ENCODE measurements at places on chromosomes 12 and 14. TPM values are rescaled to one million over a fixed set of nuclear protein-coding genes. Genes with fewer than 3 reads are reported as not detected.
A peak's percentile ranks its signal among the peaks of the same experiment; 100 is the strongest.

- DNase-seq, result no peak
Observed at GRCh38 chr12:113875691-113876090, 90.4 kb downstream of the RBM19 start.

GRCh38 chr14:92528486-92529100, 15.0 kb downstream of the RIN3 start:
- no peak for DNase-seq

GRCh38 chr14:92323916-92324818, 1.2 kb downstream of the SLC24A4 start:
- no peak for DNase-seq

The HOXC12 gene
- not detected for total RNA-seq

GRCh38 chr14:28468191-28469151, 298.1 kb upstream of the FOXG1 start:
- DNase-seq, result no peak

- no peak for DNase-seq
Observed at GRCh38 chr14:23729720-23730387, 93.7 kb downstream of the DHRS2 start.

GRCh38 chr12:89195470-89195869, 156.8 kb downstream of the DUSP6 start:
- DNase-seq, result no peak

DNA sequence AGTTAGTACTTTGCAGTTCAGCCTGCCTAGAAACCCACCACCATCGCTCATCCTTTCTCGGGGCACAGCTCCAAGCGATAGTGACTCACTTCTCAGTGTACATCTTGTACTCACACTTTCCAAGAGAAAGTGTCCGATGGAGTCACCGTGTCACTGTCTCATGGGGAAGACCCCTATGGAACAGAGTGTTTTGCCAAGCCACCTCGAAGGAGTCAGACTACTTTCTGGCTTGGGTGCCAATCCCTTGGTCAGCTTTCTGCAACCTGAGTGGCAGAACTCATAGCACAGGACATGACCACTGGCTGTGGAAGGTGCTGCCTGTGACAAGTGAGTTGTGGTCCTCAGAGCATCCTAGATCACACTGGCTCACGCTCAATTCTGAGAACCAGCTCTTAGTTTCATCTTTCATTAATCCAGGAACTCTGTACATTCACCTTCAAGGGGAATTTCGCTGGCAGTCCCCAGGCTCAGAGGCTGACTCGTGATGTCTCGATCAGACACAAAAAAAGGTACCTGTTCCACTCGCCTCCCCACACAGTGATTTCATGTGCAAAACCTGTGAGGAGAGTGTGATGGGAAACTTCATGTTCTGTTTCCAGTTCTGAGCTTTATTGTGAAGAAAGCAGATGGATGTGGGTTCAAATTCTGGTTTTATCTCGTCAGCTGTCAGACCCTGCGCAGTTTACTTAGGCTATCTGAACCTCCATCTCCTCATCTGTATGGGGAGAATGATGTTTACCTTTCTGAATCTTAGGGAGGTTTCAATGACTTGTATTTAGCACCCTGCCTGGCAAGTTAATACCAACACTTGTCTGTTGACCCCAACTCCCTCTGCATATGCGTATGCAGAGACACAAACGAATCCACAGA, 127.3 kb upstream of the CCND2 start:
- no peak for DNase-seq

The RPS26 gene
- total RNA-seq, result 101 TPM

The KCNH5 gene
- not detected for total RNA-seq

- DNase-seq, result no peak
Observed at GRCh38 chr12:118151755-118152154, 15.8 kb downstream of the PEBP1 start.

GRCh38 chr12:53205747-53206419, 1.2 kb downstream of the ITGB7 start:
- no peak for DNase-seq

The CLEC1B gene
- not detected for total RNA-seq

The KRT5 gene
- total RNA-seq, result 0.66 TPM

DNA sequence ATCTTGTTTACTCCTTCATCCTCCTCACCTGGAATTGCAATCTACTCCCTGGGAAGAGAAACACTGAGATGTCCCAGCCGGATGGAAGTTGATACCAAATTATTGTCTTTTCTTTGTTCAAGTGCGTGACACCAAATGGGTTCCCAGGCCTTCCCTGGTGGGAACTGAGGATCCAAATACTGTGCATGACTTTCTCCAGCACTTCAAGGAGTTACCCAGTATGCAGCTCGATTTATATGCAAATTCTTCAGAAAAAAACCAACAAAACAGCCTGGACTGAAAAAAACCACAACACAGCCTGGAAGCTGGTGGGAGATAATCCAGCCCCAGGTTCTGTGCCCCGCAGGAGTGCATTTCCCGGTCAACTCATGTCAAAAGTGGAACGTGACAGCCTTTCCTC, 310.6 kb downstream of the GLT1D1 start:
- DNase-seq, result no peak

The HNRNPA1 gene
- total RNA-seq, result 569 TPM

DNA sequence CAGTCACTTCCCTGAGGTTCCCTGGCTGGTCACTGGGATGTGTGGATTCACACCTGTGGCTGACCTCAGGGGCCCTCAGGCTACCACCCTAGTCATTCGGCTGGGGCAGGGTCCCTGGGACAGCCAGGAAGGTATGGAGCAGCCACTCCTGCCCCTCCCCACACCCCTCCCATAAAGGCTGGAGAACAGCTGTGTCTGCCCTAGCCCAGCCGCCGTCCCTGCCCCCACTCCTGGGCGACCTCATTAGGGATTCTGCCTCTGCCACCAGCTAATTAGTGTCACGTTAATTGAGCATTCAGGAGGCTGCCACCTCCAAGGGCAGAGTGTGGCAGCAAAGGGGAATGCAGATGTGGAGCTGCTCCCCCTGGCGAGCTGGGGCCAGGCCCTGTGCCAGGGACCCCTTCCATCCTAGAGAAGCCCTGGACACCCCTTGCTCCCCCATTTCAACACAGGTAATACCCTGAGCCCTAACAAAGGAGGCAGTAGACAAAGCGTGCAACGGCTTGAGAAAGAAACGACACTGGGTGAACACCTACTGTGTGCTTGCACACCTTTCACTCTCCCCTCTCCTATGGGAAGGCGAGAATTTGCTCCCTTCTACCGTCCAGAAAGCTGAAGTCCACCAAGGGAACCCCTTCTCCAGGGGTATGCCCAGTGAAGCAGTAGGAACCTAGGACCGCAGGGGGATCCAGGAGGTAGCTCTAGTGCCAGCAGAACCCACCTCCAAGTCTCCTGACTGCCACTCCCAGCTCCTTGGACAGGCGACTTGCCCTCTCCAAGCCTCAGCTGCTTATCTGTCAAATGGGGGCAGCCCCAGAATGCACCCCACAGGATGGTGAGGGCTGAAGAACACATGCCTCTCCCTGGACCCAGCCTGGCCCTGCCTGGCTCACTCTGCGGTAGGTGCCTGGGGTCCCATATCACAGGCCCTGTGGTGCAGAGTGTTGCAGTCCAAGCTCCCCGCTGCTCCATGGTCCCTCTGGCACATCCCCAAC, 45.1 kb downstream of the FAM222A start:
- DNase-seq, result no peak

DNA sequence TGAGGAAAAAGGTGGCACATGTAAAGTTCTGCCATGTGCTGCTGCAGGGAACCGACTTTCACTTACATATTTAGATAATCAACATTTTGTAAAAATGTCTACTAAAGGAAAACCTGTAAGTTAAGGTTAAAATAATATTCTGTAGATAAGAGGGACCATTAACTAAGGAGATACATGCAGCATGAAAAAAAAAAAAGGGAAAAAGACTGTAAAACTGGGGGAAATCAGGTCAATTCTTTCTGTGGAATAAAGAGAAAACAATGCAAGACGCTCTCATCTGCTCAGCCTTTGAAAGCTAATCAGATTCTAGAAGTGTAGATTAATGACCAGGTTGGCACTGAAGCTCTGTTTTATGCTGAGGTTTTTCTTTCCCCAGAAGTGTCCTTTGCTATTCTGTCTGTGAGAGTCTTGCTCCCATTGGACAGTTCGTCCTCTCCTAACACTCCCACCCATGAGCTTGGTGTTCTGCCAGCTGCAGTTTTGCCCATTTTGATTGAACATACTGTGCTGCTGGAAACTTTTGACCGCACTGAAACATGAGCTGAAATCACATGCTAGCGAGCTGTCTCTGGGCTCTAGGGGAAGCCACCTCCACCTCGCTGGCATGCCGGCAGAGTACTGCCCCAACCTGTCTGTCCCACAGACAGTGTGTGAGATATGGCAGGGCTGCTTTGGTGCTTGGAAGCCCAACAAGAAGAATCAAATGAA, 39.7 kb downstream of the PPTC7 start:
- DNase-seq, result peak; percentile 37

The TTC7B gene
- 36.9 TPM for total RNA-seq

DNA sequence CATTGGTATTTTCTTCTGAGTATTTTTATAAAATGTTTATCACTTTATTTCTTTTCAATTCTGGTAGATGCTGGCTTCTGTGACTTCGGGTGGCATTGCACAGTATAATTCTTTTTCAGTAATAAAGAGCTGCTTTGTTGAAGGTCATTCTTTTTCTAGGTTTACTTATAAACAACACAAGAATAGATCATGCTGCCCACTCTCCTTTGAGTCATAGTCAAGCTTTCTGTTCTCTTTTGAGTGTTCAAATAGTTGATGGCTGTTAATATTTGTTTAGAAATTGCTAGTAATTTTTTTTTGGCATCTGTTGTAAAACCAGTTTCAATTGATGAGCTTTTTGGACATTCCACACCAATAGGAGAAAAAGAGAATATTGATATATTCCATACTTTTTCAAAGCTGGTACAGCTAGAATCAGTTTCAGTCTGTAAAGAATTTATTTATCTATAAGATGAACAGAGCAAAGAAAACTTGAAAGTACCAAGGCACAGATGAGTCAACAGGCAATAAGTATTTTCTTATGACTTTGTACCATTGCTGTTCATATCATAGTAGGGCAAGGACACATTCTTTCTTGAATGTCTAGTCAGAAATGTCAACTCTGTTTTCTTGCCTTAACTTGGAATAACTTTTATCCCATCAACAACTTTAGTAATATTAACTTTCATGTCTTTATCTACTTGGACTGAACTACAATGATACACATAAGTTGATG, 513.0 kb upstream of the SEL1L start:
- DNase-seq, result no peak

The EML5 gene
- under 0.01 TPM for total RNA-seq

DNA sequence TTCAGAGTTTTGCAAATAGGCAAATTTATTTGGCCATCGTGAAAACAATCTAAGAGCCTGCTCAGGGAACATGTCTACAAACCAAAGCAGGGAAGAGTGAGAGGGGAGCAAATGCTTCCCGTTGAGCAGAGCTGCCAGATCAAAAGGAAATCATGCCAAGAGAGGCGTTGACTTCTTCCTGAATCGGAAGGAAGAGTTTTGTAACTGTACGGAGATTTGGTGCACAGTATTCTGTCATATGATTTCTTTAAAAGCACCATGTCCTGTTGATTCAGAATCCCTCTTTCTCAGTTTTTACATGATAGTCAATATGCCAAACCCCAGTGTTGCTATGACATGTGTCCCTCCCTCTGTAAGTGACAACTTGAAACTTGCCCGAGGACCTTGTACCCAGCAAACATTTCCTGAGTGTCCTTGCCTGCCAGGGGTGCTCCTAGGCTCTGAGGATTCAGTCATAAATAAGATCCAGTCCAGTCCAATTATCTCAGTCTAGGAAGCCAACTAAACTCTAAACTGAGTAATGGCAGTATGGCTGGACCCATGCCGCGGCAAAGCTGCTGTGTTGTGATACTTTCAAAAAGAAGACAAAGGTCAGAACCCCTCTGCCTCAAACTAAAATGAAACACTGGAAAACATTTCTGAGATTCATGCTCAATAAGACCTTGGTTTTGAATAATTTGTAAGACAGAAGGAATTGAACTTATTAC, 300.1 kb upstream of the FKBP4 start:
- no peak for DNase-seq

DNA sequence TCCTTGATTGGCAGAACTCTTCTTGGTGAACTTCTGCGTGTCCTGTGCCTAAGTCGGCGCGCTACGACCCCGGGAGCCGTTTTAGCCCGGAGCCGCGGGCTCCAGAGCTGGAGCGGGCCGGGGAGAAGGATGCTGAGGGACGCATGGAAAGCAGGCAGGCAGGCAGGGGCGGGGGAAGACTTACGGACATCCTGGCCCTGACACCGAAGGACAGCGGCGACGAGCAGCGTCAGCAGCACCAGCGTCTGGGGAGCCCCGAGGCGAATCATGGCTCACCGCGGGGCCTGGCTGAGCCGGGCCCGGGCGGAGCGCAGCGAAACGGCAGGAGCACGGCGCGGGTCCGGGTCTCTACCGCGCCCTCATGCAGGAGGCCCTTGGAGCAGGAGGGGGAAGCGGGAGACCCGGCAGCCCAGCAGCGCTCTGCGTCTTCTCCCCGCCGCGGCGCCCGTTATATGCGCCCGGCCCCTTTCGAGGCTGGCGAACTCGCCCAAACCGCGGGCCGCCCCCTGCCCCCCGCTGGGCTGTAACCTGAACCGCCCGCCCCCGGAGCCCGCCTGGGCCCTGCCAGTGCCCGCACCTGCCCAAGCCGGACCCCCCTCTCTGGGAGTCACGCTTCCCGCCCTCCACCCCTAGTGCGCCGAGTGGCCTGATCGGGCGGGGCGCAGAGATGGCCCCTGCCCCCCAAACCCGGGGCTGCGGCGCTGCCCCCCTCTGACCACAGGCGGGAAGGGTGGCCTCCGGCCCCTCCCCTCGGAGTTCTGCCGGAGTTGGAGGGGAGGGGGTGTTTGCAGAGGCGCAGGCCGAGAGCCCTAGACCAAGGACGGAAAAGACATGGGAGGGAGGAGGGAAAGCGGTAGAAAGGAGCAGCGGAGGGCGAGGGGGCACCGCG, at the start of gene COL2A1:
COL2A1 (minus strand) TSS at position 424 of the 889 bp plus-strand sequence; CDS start at position 269, 155 bp downstream.
- DNase-seq, result no peak

DNA sequence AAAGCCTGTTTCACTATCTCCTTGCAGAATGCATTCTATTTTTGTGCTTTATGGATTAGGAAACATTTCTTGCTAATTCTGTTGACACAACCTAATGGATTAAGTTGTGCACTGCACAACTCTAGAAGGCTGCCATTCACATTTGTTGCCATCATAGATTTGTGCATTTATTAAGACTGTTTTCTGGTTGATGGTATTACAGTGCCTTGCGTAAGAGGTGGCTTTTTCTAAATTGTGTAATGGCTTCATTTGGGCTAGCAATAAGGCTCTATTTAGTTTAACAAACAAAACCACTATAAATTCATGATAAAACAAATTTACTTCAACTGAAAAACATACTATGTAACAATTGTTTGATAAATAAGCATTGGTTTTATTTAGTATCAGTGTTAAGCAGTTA, 175.9 kb downstream of the TRHDE start:
- DNase-seq, result no peak

GRCh38 chr14:73208846-73209245, 28.5 kb upstream of the PAPLN start:
- DNase-seq, result no peak

DNA sequence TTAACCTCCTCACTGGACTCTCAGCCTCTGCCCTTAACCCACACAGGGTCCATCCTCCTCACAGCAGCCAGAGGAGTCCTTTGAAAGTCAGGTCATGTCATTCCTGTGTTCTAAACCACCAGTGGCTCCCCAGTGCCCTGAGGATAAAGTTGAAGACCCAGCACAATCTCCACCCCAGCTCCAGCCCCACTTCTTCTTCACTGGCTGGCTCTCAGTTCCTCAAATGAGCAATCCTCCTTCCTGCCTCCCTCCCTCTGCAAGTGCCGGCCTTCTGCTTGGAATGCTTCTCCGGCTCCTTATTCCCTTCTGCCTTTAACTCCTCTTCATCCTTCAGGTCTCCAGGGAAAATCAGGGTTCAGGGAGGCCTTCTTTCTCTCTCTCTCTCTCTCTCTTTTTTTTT, 32.0 kb upstream of the SPPL3 start:
- no peak for DNase-seq

- no peak for DNase-seq
Observed at GRCh38 chr12:93943780-93944179, 204.6 kb upstream of the PLXNC1 start.

Measured in pulmonary artery endothelial cell (primary cell).